NCI-H2171 (cell line): ENCODE measurements at places on chromosomes 4 and X.

- no peak for DNase-seq
Measured at GRCh38 chr4:2820216-2820982, 23.2 kb upstream of the ADD1 start.

DNA sequence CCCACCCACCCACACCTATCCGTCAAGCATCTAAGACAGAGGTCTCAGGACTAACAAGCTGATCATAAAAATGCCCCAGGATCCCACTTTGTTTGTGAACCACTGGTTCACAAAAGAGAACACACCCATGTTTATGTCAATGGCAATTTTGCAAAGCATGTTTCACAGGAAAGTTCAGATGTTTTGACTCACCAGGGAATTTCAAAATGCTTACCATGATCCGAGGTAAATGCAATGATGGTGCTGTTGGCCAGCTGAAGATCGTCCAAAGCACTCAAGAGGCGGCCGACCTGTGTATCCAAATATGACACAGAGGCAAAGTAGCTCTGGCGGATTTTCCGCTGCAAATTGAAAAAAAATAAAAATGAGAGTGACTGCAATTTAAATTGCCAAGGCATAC, 15.0 kb downstream of the IDS start:
- no peak for DNase-seq

- no peak for DNase-seq
Measured at GRCh38 chrX:100969936-100970335, 428 bp downstream of the ARL13A start.

- no peak for DNase-seq
Measured at GRCh38 chr4:3219761-3220475, 29.0 kb upstream of the MSANTD1 start.

- no peak for DNase-seq
Measured at GRCh38 chr4:11669156-11669555, 240.5 kb upstream of the HS3ST1 start.

- DNase-seq, result peak; percentile 34
Measured at GRCh38 chrX:153884590-153884989, 1.4 kb downstream of the L1CAM start.

DNA sequence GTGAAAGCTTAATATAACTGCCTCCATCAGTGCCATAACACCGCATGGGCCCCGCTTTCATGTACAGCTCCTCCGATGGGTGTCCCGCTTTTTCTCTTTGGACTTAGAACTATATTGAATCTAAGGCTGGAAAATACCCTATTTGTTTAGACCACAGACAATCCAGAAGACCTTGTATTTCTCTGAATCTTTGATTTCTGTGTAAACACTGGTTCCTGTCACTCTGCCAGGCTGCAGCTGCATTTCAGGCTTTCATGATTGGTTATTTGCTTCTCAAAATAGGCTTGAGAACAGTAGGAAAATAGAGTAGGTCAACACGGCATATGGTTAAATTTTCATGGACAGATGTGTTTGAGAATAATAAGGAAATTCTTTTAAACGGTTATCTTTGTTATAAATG, 80.0 kb downstream of the NWD2 start:
- DNase-seq, result no peak

GRCh38 chr4:5921101-5921980, 28.5 kb upstream of the CRMP1 start:
- DNase-seq, result no peak

DNA sequence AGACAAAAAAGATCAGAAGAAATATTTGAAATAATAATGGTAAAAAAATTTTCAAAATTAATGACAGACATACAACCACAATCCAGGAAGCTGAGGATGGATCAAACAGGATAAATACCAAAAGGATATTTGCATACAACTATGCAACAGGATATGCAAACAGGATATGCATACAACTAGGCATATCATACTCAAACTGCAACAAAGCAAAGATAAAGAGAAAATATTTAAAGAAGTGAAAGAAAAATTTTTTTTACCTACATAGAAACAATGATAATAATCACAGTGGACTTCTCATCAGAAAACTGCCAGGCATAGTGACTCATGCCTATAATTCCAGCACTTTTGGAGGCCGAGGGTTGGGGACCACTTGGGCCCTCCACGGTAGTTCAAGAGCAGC, 11.3 kb upstream of the DHX15 start:
- no peak for DNase-seq

DNA sequence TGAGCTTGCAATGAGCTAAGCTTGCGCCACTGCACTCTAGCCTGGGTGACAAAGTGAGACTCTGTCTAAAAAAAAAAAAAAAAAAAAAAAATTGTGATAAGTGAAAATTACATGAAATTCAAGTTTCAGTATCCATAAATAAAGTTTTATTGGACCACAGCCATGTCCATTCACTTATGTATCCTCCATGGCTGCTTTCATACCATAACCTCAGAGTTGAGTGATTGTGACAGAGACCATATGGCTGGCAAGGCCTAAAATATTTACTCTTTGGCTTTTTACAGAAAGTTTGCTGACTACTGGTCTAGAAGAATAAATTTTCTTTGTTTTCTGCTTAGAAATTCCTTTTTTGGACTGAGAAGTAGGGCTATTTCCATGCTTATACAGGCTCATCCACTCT, 11.8 kb upstream of the SHISA3 start:
- no peak for DNase-seq

DNA sequence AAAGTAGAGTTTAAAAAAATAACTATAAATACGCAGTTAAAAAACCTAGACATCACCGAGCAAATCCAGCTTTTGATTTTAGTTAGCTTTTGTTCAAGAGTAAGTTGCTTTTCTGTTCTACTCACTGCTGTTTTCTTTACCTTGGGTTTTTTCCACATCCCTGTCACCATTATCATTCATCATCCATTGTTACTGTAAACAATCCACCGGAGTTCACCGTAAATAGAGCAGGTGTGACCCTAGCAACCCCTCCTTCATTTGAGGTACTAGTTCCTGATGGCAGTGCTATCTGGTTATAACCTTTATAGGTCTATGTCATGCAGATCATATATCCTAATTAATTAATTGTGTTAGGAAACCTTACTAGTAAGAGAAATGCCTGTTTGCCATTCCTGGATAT, 43.0 kb upstream of the TEX13D start:
- no peak for DNase-seq

DNA sequence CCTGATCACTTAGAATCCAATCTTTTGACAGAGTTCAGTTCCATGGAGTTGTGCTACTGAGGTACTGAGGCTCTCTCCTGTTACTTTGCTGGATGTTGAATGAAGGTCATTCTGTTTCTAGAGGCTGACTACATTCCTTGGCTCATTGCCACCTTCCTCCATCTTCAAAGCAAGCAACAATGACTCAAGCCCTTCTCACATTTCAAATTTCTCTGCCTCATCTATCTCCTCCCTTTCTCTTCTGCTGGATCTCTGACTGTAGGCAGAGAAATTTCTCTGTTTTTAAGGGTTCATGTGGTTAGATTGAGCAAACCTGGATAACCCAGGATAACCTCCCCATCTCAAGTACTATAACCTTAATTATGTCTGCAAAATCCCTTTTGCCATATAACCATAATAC, 775.4 kb downstream of the STPG2 start:
- no peak for DNase-seq

- DNase-seq, result no peak
Measured at GRCh38 chr4:58644549-58644948, 1534.4 kb upstream of the IGFBP7 start.

- DNase-seq, result no peak
Measured at GRCh38 chr4:54038056-54038455, 26.3 kb downstream of the CHIC2 start.

- DNase-seq, result no peak
Measured at GRCh38 chr4:106245176-106245575, 70.8 kb downstream of the TBCK start.

DNA sequence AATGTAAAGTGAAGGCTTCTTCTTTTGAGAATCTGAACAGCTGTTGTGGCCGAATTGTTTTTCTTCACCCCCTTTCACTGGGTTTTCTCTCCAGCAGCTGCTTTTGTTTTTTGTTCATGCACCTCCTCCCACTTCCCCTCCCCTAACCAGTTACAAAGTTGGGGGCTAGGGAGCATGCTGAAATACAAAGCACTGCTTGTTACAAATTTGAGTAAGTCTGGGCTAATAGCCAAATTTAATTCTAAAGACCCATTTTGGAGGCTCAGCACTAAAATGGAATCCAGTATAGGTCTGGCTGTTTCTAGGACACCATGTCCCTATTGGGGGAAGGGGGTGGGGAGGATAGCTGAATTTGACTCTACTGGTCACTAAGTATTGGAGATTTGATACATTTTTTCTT, 89.2 kb upstream of the GPM6B start:
- no peak for DNase-seq

DNA sequence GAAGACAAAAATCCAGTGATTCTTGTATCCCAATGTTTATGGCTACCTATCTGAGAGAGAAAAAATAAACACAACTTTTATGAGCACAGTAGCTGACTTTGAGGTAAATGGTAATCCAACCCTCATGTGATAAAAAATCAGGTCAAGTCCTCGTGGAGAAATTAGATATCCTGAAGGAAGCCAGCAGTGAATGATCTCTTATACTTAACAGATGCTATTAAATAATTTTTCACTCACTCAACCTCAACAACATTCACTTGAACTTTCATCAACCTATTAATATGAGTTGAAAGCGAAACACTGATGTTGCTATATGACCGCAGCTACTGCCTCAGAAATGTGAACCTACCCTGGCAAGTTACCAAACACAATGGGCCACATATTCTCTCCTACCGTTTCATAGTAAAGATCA, 105.4 kb downstream of the GPC3 start:
- DNase-seq, result peak; percentile 41
